NCI-H1048 (cell line): ENCODE measurements at places on chromosomes 6 and 20.
A peak's percentile ranks its signal among the peaks of the same experiment; 100 is the strongest.

DNA sequence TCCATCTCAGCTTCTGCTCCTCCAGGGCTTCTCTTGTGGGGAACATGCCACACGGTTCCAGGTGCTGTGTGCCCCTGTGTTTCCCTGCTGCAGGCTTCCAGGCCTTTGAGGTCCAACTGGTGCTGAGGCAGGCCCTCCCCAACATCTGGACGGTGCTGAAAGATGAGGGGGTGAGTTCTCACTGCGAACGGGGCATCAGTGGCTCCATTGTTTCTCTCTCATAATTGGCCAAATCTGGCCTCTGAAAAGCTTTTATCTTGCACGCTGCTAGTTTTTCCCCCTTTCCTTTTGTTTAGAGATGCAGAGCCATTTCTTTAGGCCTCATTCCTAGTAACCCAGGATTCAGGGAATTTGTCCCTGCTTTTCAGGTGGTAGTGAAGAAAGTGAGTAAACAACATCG is 8.6 kb downstream of the PNLDC1 start:
- DNase-seq = no peak

DNA sequence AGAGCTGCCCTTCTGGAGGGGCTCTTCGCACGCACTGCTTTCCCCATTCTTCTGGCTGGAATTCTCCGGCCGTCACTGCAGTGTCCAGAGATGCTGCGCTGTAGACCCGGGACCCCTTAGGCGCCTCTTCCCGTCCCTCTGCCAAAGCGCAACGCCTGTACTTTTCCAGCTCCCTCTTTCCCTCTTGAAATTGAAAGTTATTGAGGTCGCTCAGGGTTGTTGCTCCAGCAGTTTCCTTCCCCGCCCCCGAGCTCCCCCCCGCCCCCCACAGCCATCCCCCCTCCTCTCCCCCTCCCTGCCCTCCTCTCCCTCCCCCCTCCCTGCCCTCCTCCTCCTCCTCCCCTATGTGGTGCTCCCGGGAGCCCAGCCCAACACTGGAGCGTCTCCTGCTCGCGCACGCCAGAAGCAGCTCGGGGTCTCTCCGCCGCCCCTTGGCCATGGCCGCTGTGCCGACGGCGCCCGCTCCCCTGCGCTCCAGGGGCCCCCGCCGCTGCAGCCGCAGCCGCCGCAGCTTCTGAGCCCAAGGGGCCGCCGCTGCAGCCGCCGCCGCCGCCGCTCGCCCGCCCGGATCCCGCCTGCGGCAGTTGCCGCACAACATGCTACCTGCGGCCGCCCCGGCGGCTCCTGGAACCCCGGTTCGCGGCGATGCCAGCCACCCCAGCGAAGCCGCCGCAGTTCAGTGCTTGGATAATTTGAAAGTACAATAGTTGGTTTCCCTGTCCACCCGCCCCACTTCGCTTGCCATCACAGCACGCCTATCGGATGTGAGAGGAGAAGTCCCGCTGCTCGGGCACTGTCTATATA is at the start of gene RSPO3:
TSS of gene RSPO3 (plus strand) at position 374 of the 804 bp plus-strand sequence. CDS start 522 bp downstream, outside the sequence.
- DNase-seq = no peak

GRCh38 chr6:118283766-118284165 is 264.3 kb upstream of the PLN start:
- no peak for DNase-seq

DNA sequence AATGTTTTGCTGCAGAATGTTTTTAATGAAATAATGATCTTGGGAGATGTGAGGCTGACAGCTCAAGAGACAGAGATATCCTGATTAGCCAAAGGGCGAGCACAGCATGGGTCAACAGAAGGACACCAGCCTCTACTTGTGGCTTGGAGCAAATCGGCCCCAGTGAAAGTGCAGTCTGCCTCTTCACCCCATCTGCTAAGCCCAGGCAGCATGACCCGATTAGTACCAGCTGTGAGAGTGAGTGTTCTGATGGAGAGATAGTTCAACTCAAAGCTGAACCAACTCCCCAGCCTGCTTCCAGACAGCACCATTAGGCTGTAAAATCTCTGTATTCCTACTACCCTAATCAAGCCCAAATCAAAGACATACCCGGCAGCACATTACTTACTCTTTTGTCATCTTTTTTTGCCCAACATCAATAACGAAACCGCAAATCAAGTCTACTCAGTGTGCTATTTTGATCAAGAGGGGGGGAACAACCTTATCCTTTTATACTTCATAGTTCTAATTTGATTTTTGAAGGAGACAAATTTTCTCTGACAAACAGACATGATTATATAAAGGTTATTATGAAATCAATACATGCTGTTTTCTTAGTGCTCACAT is 514.1 kb upstream of the NRSN1 start:
- no peak for DNase-seq

- DNase-seq = no peak
Observed at GRCh38 chr6:46327779-46328178, 157.0 kb upstream of the ENPP5 start.

- no peak for DNase-seq
Observed at GRCh38 chr6:41536795-41537758, 9.1 kb upstream of the FOXP4 start.

- no peak for DNase-seq
Observed at GRCh38 chr20:64065062-64065973, 2.3 kb downstream of the TCEA2 start.

GRCh38 chr20:61355585-61355984 is 103.5 kb downstream of the CDH4 start:
- no peak for DNase-seq

- no peak for DNase-seq
Observed at GRCh38 chr20:38184101-38184500, 19.0 kb upstream of the TGM2 start.

DNA sequence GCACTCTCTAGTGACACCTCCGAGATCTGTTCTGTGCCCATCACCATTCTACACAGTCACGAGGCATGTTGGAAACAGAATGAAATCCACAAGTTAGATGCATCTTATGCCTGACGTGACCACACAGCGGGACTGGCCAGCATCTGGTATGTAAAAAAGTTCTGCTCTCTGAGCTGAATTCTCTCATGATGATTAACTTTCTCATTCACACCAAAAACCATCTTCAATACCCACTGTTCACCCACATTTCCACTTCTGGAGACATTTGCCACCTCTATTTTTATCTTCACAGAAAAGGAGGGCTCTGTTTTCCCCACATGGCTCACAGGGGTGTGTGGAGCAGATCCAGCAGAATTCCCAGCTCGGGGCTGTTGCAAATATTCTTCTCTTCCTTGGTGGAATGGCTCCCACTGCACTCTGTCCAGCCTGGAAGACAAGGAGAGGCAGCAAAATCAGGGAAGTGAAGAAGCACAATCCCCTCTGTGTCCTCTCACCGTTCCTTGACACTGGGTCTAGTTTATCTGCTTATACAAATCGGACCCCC is 303.4 kb downstream of the TAF4 start:
- no peak for DNase-seq

DNA sequence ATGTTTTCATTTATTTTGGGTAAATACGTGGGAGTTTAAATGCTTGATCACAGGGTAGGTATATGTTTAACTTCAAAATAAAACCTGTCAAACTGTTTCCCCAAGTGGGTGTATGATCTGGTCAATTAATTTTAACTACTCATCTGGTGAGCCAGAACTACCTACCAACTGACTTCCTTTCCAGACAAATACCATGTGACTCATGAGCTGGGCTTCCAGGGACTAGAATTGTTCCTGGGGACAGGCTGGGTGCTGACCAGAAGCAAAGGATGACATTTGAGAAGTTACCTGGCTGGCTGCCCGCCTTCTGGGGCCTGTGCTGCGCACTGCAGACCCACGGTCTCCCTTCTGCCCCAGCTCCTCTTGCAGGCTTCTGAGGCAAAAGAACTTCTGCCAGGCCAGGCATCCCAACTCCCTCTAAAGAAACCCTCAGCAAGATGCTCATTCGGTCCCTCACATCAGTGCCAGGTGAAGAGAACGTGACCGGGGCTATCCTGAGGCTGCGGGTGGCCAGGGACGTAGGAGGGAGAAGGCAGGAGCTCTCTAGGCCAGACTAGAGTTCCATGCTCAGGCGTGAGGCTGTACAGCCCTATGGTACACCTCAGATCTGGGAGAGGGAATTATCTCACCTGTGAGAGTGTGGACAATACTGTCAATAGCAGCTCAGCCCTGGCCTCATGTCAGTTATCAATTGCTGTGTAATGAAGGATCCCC is 103.6 kb downstream of the JPH2 start:
- no peak for DNase-seq

DNA sequence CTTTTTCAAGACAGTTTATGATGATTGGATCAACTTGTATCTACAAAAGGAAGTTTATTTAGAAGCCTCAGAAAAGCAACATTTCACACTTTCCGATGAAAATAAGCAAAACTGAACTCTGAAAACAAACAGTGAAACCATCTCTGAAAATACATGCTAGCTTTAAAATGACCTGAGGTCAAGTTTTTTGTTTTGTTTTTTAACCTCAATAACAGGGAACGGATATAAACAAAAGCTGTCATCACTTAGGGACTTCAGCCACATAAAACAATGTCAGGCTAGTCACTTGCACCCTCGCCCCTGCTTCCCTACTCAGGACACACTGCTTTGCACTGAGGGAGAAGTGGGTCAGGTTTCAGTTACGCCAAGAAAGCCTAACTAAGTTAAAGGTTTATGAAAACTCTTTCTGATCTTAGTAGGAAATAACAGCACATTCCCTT is 11.6 kb downstream of the BACH2 start:
- no peak for DNase-seq

- DNase-seq = peak; percentile 14
Observed at GRCh38 chr6:141313986-141314385, 818.7 kb upstream of the GJE1 start.

DNA sequence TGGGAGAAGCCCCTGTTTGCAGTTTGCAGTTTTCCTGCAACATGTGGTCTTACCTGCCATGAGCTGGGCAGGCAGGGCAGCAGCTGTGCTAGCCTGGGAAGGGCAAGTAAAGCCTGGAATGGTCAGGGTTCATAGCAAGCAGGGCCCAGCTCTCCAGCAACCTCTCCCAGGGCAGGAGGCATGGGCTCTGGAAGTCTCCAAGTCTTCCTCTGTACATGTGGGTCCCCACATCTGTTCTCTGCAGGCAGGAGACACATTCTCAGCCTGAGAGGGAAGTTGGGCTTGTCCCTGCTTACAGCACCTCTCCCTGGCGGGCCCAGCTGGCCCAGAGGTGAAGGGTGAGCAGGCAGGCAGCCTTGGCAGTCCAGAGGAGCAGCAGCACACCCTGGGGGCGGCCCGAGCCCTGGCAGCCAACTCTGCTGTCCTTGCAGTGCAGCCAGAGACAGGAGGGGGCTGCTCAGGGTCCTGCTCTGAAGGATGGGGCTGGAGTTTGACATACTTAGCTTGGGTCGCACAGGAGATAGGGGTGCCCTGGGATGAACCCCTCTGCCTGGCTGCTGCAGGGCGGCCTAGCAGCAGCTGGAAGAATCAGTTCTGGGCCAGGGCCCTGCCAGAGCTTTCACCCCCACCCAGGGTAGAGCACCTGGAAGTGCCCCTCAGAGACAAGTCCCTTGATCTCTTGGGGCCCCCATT is 176.0 kb downstream of the MRPL14 start:
- DNase-seq = no peak

DNA sequence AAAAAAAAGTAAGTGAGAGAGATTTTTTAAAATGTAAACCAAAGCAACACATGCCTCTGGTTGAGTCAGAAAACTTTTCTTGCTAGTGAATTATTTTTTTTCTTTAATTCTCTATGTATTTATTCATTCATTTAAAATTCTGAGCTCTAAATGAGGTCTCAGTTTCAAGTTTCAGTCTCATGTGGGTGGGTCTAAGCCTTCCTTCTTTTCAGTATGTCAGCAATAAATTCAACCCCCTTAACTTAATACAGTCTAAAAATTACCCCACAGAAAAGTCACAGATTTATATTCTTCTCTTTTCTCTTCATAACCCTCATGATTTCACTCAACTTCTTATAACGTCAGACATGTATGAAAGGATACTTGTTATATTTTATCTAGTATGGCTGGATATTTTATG is 663.3 kb upstream of the PTCHD4 start:
- no peak for DNase-seq

- DNase-seq = no peak
Observed at GRCh38 chr6:170283212-170284081, 7.4 kb downstream of the DLL1 start.
